Fibroblast of skin of left quadriceps (primary cell): ENCODE measurements at places on chromosomes 1 and 21.

DNA sequence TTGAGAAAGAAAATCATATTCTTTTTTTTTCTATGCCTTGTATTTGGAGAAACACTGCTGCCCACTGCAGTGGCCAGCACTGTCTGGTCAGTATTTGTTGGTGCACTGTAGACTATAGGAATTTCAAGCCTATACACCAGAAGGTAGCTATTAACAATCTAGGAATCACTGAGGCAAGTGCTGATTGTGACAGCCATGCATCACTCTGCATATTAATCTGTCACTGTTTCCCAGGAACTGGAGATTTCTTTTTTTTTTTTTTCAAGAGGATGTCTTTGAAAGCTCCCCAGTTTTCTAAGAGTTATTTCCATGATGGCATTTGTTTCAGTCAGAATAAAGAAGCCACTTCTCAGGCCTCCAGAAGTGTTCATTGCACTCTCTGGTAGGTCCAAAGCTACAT is 737.8 kb upstream of the PTBP2 start:
- DNase-seq = no peak

- DNase-seq = no peak
These were observed 439.4 kb downstream of the PTPRU start for GRCh38 chr1:29675481-29676263.

DNA sequence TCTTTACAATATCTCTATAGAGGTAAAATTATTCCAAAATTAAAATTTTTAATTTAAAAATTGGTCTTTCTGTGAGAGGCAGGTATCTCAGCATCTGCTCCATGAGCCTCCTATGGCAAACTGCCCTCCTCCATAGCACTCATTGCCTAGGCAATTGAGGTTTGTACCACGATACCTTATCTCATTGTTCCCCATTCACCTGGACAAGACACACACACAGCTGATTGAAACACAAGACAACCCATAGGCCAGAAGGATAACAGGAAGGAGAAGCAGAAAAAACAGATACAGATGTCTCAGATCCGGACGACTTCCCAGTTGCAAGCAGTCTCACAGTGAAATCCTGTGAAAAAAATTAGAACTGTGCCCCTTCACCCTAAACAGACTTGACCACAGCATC is 24.3 kb downstream of the RHBDL2 start:
- no peak for DNase-seq

GRCh38 chr1:3492545-3493246 is 38.2 kb downstream of the ARHGEF16 start:
- no peak for DNase-seq

- DNase-seq = no peak
These were observed 4.4 kb upstream of the BARHL2 start for GRCh38 chr1:90721210-90722194.

DNA sequence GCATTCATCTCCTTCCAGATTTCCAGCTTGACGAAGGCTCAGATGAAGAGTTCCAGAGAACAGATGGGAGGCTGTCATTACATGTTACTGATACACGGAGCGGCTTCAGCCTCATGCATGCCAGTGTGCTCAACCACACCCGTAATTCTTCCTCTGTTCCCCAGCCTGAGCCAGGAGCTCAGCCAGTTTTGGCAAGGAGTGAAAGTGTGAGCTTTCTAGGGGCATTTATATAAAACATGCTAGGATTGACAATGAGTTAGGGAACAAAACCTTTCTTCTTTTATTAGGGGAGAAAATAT is 290.4 kb upstream of the PLXNA2 start:
- no peak for DNase-seq

GRCh38 chr1:178241057-178241456 is 147.2 kb downstream of the RASAL2 start:
- DNase-seq = no peak

DNA sequence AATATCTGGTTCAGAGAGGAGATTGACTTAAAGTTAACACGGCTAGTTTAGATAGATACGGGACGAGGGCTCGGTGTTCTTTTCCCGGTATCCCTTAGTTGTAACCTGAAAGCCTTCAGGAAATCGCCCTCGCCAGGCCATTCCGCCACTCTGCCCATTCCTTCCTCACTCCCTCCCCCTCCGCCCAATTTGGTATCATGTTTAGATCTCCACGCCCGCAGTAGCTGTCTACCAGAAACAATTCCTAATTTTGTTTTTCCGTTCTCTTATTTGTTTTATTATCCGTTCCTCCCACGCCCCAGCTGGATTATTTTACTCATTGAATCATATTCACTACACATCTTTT is 685 bp upstream of the VAMP4 start:
- DNase-seq = no peak

DNA sequence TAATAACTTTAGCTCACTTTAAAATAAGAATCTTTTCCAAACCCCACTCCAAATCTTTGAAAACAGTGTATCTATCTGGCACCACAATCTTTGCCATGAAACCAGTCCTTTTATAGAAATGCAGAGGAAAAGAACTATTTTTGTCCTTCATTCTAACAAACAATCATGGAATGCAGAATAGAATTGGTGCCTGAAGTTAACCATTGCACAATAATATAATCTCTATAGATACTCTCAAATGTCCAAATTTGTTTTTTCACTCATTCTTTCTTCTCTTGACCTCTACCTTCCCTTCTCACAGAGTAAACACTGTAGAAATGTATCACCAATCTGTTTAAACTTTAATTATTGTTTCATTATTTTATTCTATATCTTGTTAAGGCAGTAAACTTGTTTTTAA is 34.8 kb downstream of the TTLL7 start:
- DNase-seq = no peak

DNA sequence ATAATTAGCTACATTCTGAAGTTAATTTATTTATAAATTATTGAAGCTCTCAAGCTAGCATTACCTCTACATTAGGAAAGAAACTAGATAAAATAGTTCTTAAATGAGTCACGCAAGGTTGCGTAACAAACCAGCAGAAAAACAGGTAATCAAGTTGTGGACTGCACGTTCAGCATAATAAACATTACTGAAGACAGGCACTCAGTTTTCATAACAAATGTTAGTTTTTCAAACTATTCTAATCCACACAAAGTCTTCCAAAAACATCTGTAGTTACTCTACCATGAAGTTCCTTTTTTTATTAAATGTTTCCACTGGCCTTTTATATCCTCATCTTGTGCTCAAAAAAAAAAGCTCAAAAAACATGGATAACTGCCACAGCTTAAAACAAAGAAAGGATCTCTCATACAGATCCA is 1.3 kb downstream of the TOR1AIP2 start:
- DNase-seq = no peak

DNA sequence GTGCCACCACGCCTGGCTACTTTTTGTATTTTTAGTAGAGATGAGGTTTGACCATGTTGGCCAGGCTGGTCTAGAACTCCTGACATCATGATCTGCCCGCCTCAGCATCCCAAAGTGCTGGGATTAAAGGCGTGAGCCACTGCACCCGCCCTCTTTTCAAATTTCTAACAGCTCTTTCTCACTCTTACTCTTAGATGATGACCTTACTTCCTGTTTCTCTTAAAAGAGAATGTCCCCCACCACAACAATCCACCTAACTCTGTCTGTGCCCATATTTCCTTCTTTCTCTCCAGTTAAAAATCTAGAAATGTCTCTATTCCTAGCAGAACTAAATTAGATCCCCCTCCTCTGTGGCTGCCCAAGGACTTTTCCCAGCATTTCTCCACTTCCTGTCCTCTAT is 46.6 kb upstream of the RGS2 start:
- no peak for DNase-seq

DNA sequence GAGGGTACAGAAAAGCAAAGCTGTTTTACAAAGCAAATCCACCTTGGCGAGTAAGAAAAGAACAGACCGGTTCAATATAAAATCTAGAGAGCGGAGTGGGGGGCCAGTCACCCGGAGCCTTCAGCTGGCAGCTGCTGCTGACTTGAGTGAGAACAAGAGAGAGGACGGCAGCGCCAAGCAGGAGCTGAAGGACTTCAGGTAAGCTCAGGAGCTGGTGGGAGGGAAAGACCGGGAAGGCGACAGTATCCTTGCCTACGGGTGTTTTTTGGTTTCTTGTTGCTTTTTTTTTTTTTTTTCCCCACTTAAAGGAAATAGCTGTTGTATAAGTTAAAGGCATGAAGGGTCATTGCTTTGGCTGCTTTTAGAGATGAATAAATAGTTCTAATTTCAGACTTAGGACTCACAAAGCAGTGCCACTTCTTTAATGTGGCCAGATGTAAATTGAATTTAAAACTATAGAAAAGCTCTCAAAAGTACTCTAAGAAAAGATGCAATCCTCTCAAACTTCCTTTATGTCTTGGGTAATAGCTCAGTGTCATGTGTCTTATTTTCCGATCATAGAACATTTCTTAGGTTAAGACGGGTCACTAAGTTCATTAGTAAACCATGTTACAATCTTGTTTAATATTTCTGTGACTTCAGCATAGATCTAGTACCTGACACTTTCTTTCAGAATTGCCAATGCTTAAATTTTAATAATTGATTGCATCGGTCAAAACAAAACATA is 82.8 kb downstream of the PRDM2 start:
- no peak for DNase-seq

GRCh38 chr1:221101807-221102605 is 222.8 kb downstream of the HLX start:
- DNase-seq = peak; percentile 91

DNA sequence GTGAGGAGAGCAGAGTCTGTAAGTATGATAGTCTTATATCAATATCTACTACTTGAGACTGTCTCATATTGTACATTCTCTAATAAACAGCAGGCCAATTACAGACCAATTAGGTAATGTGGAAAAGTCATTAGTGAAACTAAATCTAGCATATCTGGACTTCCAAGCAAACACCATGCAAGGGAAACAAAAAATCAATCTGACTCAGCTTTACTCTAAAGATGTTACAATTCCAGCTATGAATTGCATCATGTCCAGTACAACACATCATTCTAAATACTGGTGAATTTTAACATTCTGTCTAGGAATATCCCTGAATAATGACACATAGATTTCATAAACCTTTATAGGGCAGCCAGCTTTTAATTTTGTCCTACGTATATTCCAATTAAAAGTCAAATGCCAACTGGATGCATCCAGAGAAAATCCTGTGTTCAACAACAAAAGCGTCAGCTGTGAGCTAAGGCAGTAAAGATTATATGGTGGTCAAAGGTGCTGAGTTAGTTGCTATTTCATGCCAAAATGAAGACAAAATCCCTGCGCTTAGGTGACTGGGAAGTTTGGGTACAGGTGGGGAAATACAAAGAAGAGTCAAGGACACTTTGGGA is 159.3 kb downstream of the TTLL7 start:
- peak; percentile 44 for DNase-seq

GRCh38 chr1:198167436-198167934 is 10.7 kb downstream of the NEK7 start:
- no peak for DNase-seq

GRCh38 chr1:43526002-43526401 is 4.7 kb upstream of the PTPRF start:
- DNase-seq = peak; percentile 49

GRCh38 chr21:43983390-43983789 is 28.7 kb upstream of the TRAPPC10 start:
- no peak for DNase-seq

DNA sequence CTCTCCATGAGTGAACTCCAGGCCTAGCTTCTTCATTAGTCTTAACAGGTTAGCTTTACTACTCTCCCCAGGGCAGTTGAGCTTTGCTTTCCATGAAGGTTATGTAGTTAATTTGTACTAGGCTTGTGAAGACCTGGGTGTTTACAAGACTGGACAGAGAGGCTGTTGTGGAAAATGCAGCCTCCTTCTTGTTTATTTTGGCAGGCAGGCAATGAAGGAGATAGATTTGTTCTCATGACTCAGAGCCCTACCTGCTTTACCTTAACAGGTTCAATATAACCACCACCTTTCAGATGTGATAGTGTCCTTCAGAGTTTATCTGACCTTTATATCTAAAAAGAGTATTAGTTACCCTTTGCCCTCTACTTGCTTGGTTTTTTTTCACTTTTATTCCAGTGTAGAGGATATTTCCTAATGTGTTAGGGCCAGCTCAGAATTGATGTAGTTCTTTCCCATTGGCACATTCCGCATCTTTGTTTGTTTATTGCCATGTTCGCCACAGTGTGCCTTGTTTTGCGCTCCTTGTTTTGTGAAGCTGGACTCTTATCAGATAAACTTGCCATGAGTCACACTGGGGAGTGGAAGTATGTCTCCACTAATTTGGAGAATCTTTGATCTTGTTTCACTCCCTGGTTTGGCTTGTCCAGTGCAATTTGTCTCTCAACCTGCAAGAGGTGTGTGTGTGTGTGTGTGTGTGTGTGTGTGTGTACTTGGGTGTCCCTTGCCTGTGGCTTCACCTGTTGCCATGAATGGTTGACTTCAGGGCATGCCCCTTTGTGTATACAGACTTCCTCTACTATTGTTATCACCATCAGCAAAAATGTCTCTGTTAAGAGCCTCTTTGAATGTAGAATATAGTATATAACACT is 87.4 kb upstream of the MACF1 start:
- no peak for DNase-seq

- no peak for DNase-seq
These were observed 12.1 kb downstream of the HIPK1 start for GRCh38 chr1:113941245-113941559.

DNA sequence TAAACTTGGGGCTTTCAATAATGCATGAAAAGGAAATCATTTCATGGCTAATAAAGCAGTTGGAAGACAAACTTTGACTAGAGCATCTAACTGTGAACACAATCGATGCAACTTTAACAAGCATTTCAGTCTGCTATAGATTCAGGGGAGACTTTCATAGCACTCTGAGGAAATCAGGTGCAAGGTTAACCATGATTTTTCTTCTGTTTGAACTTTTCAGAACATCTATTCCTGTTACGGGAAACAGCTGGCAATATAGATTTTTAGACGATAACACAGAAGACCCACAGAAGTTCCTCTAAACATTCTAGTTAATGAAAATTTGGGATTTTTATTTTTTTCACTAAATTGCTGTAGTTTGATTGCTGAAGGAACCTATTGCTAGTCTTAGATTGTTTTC is 177.3 kb downstream of the TRIM33 start:
- DNase-seq = no peak

- peak; percentile 7 for DNase-seq
These were observed 405.3 kb upstream of the PRMT6 start for GRCh38 chr1:106651028-106651762.

- DNase-seq = peak; percentile 20
These were observed 54.3 kb downstream of the ADARB1 start for GRCh38 chr21:45128613-45129188.

- DNase-seq = no peak
These were observed 84.8 kb downstream of the OLFM3 start for GRCh38 chr1:101911894-101912293.

GRCh38 chr1:184188037-184188436 is 136.5 kb downstream of the TSEN15 start:
- peak; percentile 34 for DNase-seq

DNA sequence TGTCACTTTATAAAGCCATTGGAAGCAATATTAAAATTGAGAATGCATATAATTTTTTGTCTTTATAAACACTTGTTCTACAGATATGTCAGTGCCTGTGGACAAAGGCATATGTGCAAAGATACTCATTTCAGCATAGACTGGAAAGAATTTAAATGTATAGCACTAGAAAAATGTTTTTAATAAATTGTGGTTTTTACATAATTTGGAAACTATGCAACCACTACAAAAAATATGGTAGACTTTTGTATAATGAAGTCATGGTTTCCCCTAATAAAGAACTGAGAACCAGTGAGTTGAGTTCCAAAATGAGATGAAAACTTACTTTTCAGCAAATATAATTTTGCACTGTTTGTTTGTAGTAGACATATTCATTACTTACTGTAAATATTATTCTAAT is 48.5 kb downstream of the BRINP3 start:
- no peak for DNase-seq
